ENCODE measurements at places on chromosomes 16 and 17.
A peak's percentile ranks its signal among the peaks of the same experiment; 100 is the strongest.

DNA sequence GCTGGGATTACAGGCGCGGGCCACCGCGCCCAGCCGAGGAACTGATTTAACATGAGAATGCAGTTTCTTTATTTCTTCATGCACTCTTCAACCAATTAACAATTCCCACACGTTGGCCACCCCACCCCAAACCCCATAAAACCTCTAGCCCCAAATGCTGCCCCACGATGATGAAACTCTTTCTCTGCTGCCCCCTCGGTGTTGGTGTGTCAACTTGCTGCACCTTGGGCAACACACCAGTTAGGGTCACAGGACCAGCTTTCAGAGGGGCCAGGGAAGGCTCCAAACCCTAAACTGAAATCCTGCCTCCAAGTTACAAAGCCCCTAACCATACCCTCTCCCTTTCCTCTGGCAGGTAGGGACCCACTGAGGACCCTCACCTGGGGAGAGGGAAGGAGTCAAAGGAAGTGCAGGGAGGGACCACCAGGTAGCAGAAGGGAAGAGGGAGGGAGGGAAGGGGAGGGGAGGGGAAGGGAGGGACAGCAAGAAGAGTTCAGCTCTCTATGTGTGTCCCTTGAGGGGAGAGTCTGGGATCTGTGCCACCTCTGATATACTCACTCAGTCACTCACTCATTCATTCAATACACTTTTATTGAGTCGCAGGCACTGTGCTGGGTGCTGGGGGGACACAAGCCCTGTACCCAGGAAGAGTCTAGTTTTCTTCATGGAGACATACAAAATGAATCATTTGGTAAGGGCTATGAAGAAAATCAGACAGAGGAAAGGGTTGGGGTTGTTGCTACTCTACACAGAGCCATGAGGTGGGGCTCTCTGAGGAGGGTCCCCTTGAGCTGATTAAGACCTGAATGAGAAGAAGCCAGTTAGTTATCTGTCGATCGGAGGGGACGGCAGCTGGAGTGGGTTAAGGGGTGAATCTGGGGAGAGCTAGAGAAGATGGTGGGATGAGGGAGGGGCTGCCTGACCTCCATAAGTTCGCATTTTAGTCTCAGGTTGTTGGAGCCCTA is 3.9 kb downstream of the PLXDC1 start:
- no peak for DNase-seq

DNA sequence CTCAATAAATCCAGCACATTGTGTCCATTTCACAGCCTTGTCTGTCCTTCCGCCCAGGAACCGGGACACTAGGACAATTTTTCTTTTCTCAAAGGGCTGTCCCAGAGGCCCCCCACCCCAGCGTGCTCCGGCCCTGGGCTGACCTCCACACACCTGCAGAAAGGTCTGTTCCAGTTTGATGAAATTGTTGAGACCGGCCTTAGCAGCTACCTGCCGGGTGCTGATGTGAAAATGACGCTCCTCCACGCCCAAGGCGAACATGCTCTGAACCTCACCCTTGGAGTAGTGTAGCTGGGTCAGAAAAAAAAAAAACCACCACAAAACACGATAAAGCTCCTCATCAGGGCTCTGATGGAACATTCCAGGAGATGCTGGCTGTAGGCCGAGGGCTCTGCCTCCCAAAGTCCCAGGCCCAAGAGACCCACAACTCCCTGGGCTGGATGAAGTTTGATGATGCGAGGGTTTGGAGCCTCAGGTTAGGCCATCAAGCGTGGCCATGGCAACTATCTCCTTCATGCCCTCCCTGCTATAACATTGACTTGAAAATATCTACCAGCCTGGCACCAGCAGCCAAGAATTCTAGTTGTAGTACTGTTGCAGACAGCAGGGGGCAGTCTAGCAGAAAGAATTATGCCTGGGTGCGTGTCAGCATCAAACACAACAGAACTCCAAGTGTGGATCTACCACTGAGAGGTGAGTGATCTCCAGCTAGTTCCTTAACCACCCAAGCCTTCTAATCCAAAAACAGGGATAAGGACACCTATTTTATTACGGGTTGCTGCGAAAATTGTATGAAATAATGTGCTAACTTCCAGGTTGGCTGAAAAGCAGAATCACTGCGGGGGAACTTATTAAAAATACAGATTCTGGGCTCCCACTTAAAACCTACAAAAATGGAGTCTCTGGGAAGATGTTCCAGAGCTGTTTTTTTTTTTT is 62.1 kb downstream of the RMI2 start:
- DNase-seq, result peak; percentile 22

GRCh38 chr16:66006485-66006884 is 360.0 kb upstream of the CDH5 start:
- DNase-seq, result no peak

GRCh38 chr16:72937916-72938794 is 109.8 kb downstream of the ZFHX3 start:
- no peak for DNase-seq

DNA sequence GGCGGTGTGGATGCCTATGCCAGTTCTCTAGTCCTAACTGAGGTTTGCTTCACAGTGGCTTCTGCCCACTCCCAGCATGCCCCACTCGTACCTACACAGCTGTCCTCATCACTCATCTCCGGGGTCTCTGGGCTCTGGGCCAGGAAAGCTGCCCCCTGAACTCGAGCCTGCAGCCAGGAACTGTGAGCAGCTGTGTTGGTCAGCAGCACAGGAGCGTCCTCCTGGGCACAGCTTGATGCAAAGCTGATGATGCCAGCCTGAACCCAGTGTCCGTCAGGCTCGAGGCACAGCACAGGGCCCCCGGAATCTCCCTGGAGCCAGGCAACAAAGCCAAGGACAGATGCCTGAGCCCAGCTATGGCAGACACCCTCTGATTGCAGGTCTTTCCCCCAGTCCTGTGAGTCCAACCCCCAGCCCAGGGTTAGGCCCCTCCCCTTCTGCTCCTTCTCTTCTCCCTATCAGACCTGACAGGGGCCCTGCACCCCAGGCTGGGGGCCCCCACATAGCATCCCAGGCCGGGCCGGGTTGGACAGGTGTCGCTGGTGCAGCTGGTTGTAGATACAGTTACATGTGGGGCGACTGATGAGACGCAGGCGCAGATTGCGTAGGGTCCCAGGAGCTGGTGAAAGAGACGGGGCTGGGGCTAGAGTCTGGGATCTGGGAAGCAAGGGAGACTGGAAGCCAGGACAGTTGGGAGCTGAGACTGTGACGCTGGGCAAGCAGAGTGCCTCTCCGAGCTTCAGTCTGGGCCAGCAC is 2.7 kb downstream of the PRSS53 start:
- no peak for DNase-seq

- DNase-seq, result no peak
Measured at GRCh38 chr17:43768382-43768781, 9.8 kb upstream of the SOST start.

DNA sequence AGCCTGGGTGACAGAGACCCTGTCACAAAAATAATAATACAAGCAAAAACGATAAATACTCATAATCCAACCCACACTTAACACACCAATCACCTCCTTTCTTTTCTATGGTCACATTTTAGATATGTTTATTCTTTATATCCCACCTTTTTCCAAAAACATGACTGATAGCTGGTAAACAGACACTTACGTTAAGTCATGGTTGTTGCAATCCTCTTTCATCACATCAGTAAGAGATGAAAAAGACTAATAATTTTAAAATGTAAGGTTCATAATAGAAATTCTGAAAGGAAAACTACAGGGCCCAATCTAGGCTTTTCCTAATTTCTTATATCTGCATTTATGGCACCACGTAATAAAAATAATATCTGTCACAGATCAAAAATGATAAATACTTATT is 10.2 kb downstream of the SMURF2 start:
- DNase-seq, result no peak

Measured in stimulated activated CD4-positive, alpha-beta T cell treated with anti-CD3 and anti-CD28 coated beads, Interleukin-15, amount 100 ng/mL, for 1 hour (primary cell).